ENCODE measurements at places on chromosomes 12 and 14. TPM values are rescaled to one million over a fixed set of nuclear protein-coding genes. Genes with fewer than 3 reads are reported as not detected.

CCDC38 gene
- not detected for polyA plus RNA-seq

LPAR5 gene
- 11.7 TPM for polyA plus RNA-seq

- no peak overlapping the region for H3K27ac ChIP-seq
- H3K27me3 ChIP-seq, result no peaks in the 10 kb centered on the region
- DNase-seq, result no peak
- no peaks in the 10 kb centered on the region for H3K36me3 ChIP-seq
Observed at GRCh38 chr12:61513499-61513898, 746.7 kb upstream of the USP15 start.

- H3K27ac ChIP-seq, result no peak overlapping the region
- no peaks in the 10 kb centered on the region for H3K4me1 ChIP-seq
- H3K36me3 ChIP-seq, result no peaks in the 10 kb centered on the region
- DNase-seq, result no peak
- no peaks in the 10 kb centered on the region for H3K27me3 ChIP-seq
- no peak overlapping the region for H3K4me3 ChIP-seq
Observed at GRCh38 chr14:49405291-49405690, 180.9 kb downstream of the RPS29 start.

GRCh38 chr14:54676812-54677708 lies 110.1 kb downstream of the SAMD4A start:
- peak overlapping the region; percentile 40 for H3K4me3 ChIP-seq
- no peaks in the 10 kb centered on the region for H3K27me3 ChIP-seq
- peaks cover 3% of the 10 kb centered on the region for H3K36me3 ChIP-seq
- H3K27ac ChIP-seq, result peak overlapping the region; percentile 92
- H3K4me1 ChIP-seq, result peaks cover 36% of the 10 kb centered on the region
- no peak for DNase-seq

DNA sequence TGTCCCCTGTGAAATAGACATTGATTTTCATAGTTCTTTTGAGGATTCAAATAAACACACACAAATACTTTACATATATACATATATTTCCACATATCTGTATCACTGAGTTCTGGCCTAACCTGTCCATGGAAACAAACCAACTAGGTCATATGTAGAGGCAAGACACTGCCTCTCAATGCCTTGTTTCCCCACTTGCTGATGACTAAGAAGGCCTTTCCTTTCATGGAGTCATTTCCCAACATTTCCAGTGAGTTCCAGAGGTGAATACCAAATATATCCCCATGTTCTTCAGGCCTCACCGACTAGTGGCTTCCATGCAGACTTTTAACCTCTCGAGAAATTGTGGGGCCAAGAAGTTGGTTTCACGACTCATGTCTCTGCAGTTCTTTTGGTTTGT lies 120.8 kb downstream of the DNAI7 start:
- DNase-seq, result no peak
- no peaks in the 10 kb centered on the region for H3K36me3 ChIP-seq
- no peaks in the 10 kb centered on the region for H3K4me1 ChIP-seq

DNA sequence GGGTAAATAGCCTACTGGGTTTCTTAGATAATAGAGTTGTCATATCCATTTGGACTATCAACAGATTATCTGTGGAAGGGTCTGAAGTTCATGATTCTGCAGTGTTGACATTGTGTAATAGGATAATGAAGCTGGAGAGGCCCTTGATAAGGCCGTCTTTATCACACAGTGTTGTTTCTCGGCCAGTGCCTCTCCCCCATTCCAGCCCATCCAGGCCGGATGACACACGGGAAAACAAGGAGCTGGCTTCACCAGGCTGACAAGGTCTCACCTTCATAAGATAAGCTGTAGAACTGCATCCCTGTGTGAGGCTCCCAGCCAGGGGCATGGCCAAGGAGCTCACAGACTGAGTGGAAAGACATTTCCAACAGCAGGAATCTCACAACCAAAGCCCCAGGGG lies 8.7 kb upstream of the EML1 start:
- peaks cover 8% of the 10 kb centered on the region for H3K27me3 ChIP-seq
- no peak overlapping the region for H3K4me3 ChIP-seq
- no peak overlapping the region for H3K27ac ChIP-seq
- H3K36me3 ChIP-seq, result no peaks in the 10 kb centered on the region
- DNase-seq, result no peak

DNA sequence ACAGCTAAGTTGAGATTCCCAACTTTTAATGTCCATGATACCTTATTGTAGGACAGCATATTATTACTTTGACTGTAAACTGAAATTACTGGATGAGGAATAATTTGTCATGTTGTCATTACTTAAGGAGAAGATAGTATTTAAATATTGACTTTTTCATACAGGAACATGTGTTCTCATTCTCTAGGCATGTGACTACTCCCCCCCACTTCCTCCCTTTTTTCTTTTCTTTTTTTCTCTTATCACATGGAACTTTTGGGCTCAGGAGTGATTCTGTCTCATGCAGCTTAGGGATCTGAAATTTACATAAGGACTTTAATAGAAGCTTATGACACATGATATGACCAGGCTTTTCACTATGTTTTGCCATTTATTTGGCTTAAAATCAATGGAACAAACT lies 127.7 kb upstream of the SLCO1C1 start:
- H3K27me3 ChIP-seq, result no peaks in the 10 kb centered on the region
- no peak for DNase-seq
- H3K36me3 ChIP-seq, result no peaks in the 10 kb centered on the region
- no peak overlapping the region for H3K27ac ChIP-seq

DNA sequence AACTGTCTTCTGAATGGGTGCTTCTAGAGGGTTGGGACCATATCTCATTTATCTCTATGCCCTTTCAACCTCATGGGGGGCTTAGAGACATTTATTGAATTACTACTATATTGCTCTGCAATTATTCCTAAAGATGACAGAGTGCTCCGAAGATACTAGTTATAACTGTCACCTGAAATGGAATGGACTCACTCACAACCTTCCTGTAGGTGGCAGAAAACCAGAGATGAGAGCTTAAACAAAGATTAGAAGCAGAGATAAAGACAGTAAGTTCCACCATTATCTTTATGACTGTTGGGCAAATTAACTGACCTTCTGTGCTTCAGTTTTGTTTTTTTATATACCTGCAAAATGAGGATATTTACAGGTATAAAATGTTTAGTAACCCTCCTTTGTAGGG lies 31.5 kb upstream of the GTF2A1 start:
- no peak overlapping the region for H3K27ac ChIP-seq
- no peaks in the 10 kb centered on the region for H3K4me1 ChIP-seq
- H3K4me3 ChIP-seq, result no peak overlapping the region
- no peak for DNase-seq

DNA sequence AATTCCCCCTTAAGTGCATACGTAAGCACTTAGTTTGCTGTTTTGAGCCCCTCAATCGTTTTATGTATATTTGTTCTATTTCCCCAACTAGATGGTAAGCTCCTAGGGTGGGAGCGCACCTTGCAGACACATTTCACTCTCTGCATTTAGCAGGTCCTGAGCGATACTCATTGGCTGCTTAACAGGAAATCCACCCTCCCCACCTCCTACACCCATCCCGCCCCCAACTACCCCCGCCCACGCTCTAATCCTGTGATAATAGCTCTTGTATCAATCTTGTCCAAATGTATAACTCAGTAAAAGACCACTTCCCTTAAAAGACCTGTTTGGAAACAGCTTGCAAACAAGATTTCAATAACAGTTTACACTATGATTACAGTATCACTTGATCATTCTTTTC lies 8.1 kb downstream of the LPAR5 start:
- H3K4me3 ChIP-seq, result no peak overlapping the region
- no peaks in the 10 kb centered on the region for H3K27me3 ChIP-seq
- no peak overlapping the region for H3K27ac ChIP-seq
- DNase-seq, result no peak

DNA sequence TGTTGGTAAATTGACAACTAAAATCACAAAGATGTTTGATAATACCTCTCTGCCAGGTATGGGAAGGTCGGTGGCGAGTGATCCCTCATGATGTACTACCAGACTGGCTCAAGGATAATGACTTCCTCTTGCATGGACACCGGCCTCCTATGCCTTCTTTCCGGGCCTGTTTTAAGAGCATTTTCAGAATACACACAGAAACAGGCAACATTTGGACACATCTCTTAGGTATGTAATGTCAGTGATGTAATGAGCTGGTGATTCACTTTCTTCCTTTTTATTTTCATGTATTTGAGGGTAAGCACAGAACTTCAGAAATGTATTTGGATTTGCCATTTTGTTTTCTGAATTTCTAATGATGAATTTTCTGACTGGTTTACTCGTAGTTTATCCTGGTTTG lies 42.6 kb upstream of the LRTM2 start:
- H3K27ac ChIP-seq, result no peak overlapping the region
- peaks cover 10% of the 10 kb centered on the region for H3K36me3 ChIP-seq
- no peaks in the 10 kb centered on the region for H3K27me3 ChIP-seq
- H3K4me3 ChIP-seq, result no peak overlapping the region
- DNase-seq, result peak; percentile 15

- H3K4me1 ChIP-seq, result peaks cover 47% of the 10 kb centered on the region
- H3K4me3 ChIP-seq, result peak overlapping the region; percentile 79
- peaks cover 4% of the 10 kb centered on the region for H3K36me3 ChIP-seq
- no peaks in the 10 kb centered on the region for H3K27me3 ChIP-seq
Observed at GRCh38 chr12:121802485-121802842, 1.3 kb upstream of the SETD1B start.

- no peaks in the 10 kb centered on the region for H3K36me3 ChIP-seq
- H3K4me3 ChIP-seq, result no peak overlapping the region
- H3K27me3 ChIP-seq, result no peaks in the 10 kb centered on the region
- DNase-seq, result no peak
- H3K27ac ChIP-seq, result no peak overlapping the region
Observed at GRCh38 chr12:94763462-94763861, 113.1 kb upstream of the TMCC3 start.

GRCh38 chr12:82434392-82434911 lies 76.1 kb downstream of the METTL25 start:
- no peaks in the 10 kb centered on the region for H3K4me1 ChIP-seq
- no peaks in the 10 kb centered on the region for H3K36me3 ChIP-seq
- no peak overlapping the region for H3K4me3 ChIP-seq
- H3K27ac ChIP-seq, result no peak overlapping the region
- no peak for DNase-seq
- H3K27me3 ChIP-seq, result no peaks in the 10 kb centered on the region

- no peaks in the 10 kb centered on the region for H3K4me1 ChIP-seq
- no peaks in the 10 kb centered on the region for H3K27me3 ChIP-seq
- DNase-seq, result no peak
- no peak overlapping the region for H3K27ac ChIP-seq
- no peak overlapping the region for H3K4me3 ChIP-seq
- peaks cover 6% of the 10 kb centered on the region for H3K36me3 ChIP-seq
Observed at GRCh38 chr14:31578792-31579501, 17.7 kb downstream of the NUBPL start.

GRCh38 chr14:56694609-56695008 lies 115.0 kb downstream of the TMEM260 start:
- no peaks in the 10 kb centered on the region for H3K27me3 ChIP-seq
- DNase-seq, result no peak
- H3K36me3 ChIP-seq, result no peaks in the 10 kb centered on the region
- H3K4me3 ChIP-seq, result no peak overlapping the region
